ENCODE measurements at places on chromosomes 13 and 19.

GRCh38 chr13:52847322-52847681, 1.1 kb downstream of the PCDH8 start:
- DNase-seq, result no peak

DNA sequence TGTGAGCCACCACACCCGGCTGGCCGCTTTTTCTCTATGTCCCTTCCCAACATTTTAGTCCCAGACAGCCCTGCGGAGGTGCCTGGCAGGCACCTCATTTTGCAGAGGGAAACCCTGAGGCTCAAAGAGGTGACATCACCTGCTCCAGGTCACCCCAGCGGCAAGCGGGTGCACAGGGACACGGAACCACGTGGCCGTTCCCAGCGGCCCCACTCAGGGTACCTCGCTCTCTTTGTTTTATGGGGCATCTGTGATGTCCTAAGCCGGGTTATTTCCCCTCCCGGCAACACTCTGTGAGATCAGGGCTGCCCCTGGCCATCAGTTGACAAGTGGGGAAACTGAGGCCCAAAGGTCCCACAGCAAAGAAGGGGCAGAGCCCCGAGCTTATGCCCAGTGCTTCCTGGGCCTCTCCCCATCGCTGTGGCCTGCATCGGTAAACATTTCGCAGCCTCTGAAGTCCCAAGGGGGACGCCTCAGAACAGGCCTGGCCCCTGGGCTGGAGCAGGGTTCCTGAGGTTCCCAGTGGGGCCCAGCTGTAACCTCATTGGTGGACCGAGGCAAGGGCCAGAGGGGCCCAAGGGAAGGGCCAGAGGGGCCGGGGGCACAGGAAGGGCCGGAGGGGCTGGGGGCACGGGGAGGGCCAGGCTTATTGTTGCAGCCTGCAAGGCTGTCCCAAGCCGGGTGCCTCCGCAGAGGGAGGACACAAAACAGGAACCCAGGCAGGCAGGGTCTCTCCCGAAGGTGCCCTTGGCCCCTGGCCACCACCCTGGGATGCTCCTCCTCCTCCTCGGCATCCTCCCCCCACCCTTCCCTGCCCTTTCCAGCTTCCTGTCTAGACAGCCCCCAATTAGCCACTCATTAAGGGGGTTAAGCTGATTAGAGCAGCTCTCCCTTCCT, 39.0 kb downstream of the SMIM24 start:
- no peak for DNase-seq

GRCh38 chr13:33575378-33575777, 242.6 kb upstream of the RFC3 start:
- no peak for DNase-seq

DNA sequence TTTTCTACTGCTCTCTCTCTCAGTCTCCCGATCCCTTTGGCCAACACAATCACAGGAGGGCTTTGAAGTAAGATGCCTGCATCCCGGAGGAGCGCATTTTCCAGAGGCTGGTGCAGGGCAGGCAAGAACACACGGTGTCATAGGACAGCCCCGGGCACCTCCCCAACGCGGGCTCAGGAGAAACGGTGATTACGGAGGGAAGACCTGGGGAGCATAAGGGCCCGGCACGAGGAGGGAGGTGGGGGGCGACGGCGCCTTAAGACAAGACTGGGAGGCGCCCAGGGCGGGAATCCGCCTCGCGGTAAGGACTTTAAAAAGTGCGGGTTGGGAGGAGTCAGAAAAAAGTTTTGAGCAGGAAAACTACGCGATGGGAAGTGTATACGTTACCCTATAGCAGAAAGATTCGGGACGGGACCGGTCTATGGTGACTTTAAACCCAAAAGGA, 18.7 kb upstream of the ZNF888 start:
- DNase-seq, result no peak

DNA sequence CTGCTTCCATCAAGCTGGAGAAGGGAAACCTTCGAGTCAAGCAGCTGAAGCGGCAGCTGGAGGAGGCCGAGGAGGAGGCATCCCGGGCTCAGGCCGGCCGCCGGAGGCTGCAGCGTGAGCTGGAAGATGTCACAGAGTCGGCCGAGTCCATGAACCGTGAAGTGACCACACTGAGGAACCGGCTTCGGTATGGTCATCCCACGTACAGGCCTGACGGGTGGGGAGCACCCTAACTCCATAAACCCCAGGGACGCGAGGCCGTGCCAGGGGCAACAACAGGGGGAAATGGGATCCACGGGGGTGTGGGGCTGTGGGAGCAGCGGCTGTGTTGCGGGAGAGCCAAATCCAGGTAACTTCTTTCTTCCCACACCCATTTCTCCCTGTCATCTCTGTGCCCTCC, 20.2 kb downstream of the KCNC3 start:
- no peak for DNase-seq

DNA sequence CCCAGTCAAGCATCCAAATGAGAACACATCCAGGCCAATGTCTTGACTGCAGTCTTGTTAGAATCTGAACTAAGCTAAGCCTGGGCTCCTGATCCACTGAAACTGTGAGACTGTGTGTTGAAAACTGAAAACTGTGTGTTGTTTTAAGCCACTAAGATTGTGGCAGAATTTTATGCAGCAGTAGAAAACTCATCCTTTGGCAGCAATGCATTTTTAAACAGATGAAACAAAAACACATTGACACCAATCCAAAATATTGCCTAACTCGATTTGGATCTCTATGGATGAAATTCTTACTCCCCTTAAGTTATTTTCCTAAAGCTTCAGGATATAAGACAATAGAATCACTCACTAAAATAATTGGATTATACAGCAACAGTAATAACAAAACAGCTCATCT, 202.3 kb upstream of the KLF12 start:
- no peak for DNase-seq

DNA sequence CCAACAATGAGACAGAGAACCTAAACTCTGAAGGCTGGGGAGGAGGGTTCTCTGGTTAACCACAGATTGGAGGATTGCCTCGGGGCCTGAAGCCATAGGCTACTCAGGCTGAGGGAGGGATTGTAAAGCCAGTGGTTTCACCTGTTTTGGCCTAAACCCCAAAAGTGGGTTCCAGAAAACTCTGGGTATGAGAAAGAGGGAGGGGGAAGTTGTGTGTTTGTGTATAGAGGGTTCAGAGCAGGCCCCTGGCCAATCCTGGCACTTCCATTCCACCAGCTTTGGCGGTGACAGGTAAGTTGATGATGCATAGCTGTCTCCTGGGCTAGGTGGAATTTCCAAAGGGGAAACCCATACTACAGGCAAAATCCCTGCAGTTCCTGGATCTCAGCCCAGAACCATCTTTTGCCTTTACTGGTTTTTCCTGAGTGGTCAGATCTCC, 13.5 kb upstream of the CCDC97 start:
- DNase-seq, result no peak

All from stimulated activated CD8-positive, alpha-beta memory T cell treated with anti-CD3 and anti-CD28 coated beads, Interleukin-15, amount 100 ng/mL, for 1 hour (primary cell).